Activated T-cell treated with anti-CD3 and anti-CD28 coated beads for 4 hours (primary cell): ENCODE measurements at places on chromosomes 4 and X.
A peak's percentile ranks its signal among the peaks of the same experiment; 100 is the strongest.

- no peak for DNase-seq
Observed at GRCh38 chr4:764405-765169, 59.0 kb downstream of the PCGF3 start.

GRCh38 chrX:13013363-13014110 is 30.9 kb downstream of the FAM9C start:
- DNase-seq: no peak

DNA sequence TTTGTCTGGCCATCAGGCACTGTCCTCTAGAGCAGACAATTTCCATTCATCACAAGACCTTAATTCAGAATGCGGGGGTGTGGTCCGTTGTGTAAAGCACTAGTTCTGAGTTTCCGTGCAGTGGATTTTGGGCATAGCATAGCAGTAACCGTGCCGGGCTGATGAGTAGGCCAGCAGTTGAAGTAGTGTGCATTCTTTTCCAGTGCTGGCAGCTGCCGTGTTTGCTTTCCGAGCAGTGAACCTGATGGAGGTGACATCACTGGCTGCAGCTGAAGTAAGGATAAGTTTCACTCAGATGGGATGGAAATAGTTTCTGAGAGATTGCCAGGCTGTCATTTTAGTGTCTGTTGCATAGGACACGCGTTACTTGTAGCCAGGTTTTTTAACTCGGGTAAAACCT is 107.0 kb upstream of the STIM2 start:
- DNase-seq: no peak

DNA sequence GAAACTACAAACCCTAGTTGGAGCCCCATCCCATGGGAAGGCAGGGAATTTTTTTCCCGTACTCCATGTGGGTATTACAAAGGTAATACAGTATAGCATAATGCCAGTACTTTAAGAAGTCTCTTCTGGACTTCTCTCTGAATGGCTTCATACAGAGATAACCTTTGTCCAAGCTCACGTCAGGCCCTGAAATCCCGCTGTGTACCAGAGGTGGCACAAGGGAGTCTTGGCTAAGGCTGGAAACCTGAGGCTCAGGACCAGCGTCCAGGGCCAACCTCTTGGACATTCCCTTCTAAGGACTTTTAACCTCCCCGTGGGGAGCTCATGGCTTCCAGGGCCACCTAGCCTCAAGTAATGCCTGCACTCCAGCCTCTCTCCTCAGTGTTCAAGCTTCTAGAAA is 338.9 kb upstream of the FAM241A start:
- no peak for DNase-seq

DNA sequence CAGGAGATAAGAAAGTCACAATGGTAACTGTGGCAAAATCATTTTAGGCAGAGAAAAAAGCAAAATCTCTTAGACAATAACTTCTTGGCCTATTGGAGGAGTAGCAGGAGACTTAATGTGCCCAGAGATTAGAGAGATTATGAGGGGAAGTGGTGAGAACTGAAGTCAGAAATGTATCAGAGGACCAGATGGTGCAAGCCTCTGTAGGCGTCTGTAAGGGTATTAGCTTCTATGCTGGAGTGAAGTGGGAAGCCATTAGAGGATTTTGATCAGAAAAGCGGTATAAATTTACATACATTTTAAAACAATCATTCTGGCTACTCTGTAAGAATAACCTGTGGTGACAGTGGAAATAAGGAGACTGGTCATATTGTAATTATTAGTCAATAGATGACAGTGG is 236.7 kb downstream of the FAT4 start:
- no peak for DNase-seq

DNA sequence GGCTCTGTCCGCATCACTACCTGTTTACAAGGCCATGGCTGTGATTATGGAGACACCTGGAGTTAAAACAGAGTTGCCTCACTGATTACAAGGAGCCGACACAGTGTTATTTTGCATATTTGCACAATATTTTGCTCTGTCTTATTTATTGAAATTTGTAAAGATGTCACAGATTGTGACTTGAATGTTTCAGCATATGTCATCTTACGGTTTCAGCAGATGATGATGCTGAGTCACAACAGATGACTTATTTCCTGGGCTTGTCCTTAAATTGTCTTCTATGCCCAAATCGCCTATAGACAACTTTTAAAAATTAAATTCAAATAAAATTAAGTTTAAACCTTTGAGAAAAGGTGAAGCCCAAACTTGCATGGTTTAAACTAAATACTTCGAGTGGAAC is 87.1 kb upstream of the INPP4B start:
- DNase-seq: no peak

DNA sequence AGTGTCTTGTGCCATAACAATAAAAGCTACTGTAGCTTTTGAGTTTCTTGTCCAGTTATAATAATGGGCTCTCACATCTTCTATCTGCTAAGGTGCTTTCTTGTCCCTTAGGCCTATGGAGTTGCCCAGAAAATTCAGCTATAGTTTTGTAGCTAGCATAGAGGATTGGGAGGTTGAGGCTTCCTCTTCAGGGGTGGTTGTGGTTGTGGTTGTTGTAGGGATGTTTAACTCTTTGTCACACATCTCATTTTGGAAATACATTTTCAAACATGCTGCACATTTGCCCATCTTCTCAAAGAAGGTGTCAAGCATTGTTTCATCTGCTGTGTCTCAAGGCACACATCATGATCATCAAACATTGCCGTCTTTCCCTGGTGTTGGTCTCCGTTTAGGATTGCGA is 65.0 kb downstream of the ATXN3L start:
- DNase-seq: no peak

DNA sequence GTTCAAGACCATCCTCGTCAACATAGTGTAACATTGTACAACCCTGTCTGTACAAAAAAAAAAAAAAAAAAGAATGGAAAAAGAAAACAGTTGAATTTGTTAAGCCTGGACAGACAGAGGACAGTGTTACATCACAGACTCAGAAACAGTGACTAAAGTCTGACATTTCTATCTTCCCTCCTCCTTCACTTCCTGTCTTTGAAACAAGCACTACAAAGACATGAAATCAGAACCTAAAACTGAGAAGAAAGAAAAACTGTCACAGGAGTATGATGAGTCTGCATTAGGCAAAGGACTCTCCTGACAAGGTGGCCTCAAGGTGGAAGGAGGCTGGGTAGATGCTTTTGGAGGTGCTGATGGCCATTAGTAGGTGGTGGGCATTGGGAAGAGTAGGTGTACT is 126.7 kb downstream of the RBM47 start:
- no peak for DNase-seq

- DNase-seq: no peak
Observed at GRCh38 chr4:88077911-88078524, 70.6 kb downstream of the PKD2 start.

GRCh38 chrX:149365552-149365951 is 139.6 kb downstream of the IDS start:
- no peak for DNase-seq

DNA sequence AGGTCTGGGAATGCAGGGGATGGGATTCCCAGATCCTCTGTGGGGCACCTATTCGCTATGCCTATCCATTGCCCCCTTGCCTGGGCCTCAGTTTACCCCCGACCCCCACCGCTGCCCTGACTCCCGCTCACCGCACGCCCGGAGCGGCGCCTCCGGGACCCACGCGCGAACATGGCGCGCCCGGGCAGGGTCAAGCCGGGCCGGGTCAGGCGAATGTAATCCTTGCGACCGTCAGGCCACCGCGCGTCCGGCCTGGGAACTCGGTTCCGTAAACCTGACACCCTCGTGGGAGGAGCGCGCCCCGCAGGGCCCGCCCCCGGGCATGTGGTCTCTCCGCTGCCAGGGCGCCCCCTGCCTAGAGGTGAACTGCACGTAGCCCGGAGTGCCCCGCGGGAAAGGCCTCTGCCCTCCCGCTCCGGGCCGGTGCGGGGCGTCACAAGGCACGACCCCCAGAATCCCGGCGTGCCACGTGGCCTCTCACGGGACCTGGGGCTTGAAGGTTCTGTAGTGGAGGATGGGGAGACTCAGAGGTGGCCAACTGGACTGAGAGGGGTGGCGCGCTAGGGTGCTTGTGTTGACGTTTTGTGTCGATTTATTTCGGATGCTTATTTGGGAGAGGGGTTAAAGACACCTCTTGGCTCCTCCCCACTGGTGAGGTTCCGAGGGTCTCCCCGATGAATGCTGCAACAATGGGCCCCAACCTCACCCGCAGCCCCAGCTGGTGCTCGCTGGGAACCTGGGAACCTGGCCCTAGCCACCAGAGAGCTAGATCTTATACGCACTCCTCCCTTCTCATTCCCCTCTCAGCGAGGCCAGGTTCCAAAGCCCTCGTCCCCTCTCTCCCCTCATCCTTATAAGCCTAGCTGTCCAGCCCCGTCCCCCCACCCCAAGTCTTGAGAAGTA is at the start of gene PRICKLE3:
Gene PRICKLE3, minus strand, starts transcription at position 249 of the 903 bp plus-strand sequence. Its CDS starts 76 bp downstream, at position 173.
- peak; percentile 57 for DNase-seq

DNA sequence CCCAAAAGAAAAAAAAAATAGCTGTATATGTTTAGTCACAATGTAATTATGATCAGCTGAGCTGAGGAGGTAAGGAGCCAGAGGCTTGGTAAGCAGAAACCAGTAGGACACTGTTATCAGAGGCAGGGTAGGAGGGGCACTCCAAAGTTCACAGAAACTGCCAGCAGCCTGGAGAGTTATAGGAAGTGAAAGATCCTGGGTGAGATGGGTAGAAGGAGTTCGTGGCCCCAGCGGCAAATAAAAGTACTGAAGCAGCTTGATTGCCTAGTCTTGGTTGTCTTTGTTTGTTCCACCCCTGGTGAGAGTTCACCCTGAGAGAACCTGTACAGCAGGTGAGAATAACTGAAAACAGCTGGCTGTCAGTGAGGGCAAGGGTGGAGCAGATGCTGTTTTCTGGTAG is 340.8 kb downstream of the ADGRL3 start:
- no peak for DNase-seq
